Activated gamma-delta T cell (primary cell): ENCODE measurements at places on chromosomes 4 and X.

DNA sequence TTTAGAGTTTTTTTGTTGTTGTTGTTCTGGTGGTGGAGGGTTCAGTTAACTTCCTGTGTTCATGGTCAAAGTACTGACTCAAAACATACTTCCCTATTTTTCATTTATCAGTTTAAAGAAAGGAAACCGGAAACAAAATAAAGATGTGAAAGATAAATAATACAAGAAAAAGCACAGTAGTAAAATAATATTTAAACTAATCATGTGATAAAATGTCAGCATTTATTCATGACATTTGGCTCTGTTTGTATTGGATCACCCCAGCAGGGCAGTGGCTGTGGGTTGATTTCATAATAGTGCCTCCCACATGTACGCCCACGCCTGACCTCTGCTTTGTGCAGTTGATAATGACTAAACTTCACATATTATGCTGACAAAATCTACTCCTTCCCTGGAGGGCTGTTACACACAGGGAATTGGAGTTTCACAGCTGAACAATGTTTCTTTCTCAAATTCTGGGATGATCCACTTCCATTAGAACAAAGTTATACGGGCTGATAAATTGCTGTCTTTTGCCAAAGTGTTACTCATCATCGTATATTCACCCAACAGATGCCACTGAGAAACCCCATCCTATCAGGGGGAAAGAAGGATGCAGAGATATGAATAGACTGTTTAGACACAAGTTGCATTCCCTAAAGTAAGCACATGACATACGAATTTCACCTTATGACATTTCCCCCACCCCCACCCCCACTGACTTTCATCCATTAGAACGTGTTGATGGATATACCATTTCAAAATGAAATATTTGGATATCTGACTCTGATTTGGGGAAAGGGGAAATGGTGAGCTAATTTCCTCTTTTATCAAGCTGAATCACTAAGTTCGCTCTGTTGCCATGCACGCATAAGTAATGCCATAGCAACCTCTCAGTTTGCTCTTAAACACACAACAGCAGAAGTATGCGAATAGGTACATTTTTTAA is 48.3 kb downstream of the AMELX start:
- DNase-seq: no peak

DNA sequence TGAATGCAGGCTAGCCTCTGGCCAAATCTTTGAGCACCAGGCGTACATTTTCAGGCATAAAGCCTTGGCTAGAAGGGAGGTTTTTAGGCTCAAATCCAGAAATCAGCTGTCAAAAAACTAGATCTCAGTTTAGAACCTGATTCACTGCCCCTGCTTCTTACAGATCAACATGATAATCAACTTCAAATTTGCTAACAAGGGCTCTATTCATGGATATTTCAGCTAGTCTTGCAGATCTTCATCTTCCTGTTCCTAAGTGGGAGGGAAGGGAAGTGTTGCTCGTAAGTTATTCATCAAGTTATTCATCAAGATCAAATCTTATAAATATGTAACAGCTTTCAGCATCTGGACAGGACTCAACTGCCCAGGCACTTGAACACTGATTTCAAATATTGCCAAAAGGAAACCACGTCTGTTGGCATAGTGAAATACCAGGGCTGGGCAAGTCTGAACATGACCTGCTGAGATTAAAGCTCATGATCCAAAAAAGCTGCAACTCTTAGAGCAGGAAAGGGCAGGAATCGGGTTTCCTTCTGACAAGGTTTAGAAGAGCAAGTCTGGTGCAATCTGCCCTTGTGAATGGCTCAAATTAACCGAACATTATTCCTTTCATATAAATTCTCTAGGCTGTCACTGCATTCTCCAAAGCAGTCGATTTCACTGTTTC is 200.3 kb downstream of the PDGFC start:
- DNase-seq: no peak

- DNase-seq: no peak
These were observed 50.8 kb downstream of the TMEM165 start for GRCh38 chr4:55446578-55446922.

DNA sequence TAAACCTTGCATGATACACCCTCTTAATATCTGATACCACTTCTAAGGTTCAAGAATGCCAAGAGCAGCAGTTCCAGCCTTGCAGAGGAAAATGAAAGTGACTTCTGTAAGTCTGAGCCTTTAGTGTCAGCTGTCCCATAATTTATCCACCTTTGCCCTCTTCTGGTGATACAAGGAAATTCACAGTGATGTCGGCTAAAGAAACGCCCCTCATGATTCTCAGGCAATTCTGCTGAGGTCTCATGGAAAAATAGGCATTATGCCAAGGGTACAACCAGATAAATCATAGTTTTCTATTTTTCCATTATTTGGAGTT is 172.2 kb upstream of the CXCL13 start:
- no peak for DNase-seq

- DNase-seq: no peak
These were observed 44.9 kb upstream of the PRSS48 start for GRCh38 chr4:151231915-151232595.

DNA sequence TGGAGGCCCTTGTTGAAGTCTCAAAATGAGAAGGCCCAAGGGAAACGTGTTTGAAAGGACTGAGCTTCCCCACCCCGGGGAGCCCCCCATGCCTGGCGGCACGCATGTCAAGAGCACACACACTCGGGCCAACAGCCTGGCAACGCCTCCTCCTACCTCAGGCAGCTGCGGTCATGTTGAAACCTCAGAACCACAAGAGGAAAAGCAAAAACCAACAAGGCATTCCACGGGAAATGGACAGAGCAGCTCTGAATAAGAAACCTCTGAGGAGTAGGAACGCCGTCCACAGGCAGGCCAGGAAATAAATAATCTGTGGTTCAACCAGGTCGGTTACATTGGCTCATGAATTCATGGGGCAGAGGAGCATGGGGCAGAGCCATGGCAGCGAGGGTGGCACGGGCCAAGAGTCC is 95.7 kb upstream of the AFAP1 start:
- no peak for DNase-seq
